ENCODE measurements at places on chromosomes 11 and 22.

GRCh38 chr11:134196756-134197155, 27.0 kb downstream of the NCAPD3 start:
- no peak for DNase-seq

DNA sequence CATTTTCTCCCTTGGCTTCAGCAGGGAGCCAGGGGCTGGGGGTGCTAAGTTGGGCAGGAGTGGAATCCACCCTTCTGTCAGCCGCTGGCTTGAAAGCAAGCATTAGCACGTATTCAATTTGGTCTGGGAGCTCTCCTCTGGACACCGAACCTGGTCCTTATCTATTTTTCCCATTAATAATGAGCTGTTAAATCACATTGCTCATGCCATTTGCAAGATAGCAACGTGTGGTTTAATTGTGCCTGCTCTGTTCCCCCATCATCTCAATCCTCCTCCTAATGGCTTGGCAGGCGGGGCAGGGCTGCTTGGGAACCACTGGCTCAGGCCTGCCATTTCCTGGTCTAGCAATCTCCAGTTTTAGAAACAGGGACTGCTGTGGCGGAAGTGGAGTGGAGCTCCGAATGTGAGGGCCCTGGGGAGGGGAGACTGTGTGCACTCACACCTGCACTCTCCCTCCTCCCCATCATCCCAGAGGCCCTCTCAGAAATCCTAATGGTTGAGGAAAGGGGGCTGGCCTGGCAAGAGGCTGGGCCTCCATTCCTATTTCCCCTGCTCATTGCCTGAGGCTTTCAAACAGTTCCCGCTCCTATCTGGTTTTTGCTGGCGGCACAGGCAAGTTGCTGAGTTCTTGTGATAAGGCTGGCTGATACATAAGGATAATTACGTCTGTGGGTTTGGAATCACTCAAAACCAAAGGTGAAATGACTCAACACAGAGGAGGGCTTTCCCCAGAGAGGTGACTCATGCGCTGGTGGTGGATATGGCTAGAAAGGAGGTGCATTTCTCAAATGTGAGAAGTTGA, 201.2 kb upstream of the E2F8 start:
- no peak for DNase-seq

- DNase-seq, result peak; percentile 54
These were observed 1000.3 kb downstream of the BRD1 start for GRCh38 chr22:48827268-48827846.

DNA sequence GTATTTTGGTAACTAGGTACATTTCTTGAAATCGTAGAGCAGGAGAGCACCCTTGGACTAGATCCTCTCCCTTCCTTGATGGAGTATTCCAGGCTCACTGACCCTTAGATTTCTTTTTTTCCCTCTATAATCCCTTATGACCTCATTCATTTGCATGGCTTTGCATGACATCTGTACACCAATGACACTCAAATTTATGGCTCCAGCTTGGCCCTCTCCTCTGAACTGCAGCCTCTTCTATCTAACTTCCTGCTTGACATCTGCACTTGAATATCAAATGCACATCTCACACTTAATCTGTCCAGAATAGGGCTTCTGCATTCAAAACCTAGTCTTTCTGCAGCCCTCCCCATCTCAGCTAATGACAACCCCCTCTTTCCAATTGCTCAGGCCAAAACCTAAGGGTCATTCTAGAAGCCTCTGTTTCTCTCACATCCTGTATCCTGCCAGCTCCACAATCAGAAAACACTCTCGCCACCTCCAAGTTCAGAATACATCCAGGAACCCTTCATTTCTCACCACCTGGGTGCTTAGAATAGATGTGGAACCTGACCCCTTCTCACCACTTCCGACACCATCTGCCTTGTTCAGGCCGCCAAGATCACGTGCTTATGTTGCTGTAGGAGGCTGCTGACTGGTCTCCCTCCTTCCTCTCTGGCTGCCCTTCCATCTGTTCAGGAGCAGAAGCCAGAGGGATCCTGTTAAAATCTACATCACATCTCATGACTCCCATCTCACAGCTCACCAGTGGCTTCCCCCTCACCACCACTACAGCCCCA, 138.9 kb upstream of the MTNR1B start:
- DNase-seq, result no peak

GRCh38 chr11:73176874-73177155, 34.7 kb upstream of the FCHSD2 start:
- DNase-seq, result no peak

- peak; percentile 33 for DNase-seq
These were observed 108.6 kb downstream of the SYN3 start for GRCh38 chr22:32949391-32950173.

- peak; percentile 59 for DNase-seq
These were observed 58.9 kb downstream of the CDKN1C start for GRCh38 chr11:2826679-2827056.

Measured in right kidney (tissue), 9 donors.